ENCODE measurements at places on chromosomes 1 and 21. TPM values are rescaled to one million over a fixed set of nuclear protein-coding genes. Genes with fewer than 3 reads are reported as not detected.

RHBDL2 gene
- total RNA-seq = not detected

RBBP4 gene
- total RNA-seq = 174 TPM

TSNAX gene
- total RNA-seq = 96.6 TPM

SPRR2F gene
- total RNA-seq = not detected

MXRA8 gene
- total RNA-seq = 8.0 TPM

RIPPLY3 gene
- not detected for total RNA-seq

Data from melanocyte of skin (primary cell).